ENCODE measurements at places on chromosomes 6 and 20.

GRCh38 chr20:16107172-16107870, 465.9 kb downstream of the KIF16B start:
- no peak for DNase-seq

DNA sequence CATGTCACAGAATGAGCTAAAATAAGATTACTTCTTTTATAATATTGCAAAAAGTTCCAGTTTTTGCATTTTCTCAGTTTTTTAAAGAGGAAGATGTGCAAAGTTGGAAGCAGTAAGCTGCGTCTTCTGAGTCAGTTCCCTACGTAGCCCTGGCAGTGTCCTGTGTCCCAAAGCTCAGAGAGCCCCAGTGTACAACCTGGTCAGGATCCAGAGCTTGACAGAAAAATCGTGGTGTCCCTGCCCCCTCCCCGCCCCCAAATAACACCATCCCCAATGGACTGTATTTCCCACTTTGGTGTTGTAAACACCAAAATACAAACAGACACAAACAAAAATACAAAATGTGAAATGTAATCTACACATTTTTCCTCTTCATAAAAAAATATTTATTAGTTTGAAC, 4.6 kb downstream of the SLC2A4RG start:
- no peak for DNase-seq

DNA sequence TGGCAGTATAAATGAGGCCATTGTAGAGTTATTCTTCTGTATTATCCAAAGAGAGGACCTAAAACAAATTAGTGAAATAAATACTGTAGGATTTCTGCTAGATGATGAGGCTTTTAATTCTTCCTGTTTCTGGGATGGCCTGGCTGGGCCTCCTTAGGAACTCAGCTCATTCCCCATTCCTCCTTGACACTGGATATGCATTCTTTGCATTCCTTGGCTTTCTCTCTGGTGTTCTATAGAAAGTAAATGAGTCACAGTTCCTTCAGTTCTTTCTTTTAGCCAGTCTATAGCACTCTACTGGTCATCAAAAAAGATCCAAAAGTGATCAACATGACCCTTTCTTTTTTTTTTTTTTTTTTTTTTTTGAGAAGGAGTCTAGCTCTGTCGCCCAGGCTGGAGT, 8.6 kb downstream of the OR10C1 start:
- DNase-seq, result no peak

GRCh38 chr6:46000905-46001304, 14.8 kb downstream of the CLIC5 start:
- no peak for DNase-seq

DNA sequence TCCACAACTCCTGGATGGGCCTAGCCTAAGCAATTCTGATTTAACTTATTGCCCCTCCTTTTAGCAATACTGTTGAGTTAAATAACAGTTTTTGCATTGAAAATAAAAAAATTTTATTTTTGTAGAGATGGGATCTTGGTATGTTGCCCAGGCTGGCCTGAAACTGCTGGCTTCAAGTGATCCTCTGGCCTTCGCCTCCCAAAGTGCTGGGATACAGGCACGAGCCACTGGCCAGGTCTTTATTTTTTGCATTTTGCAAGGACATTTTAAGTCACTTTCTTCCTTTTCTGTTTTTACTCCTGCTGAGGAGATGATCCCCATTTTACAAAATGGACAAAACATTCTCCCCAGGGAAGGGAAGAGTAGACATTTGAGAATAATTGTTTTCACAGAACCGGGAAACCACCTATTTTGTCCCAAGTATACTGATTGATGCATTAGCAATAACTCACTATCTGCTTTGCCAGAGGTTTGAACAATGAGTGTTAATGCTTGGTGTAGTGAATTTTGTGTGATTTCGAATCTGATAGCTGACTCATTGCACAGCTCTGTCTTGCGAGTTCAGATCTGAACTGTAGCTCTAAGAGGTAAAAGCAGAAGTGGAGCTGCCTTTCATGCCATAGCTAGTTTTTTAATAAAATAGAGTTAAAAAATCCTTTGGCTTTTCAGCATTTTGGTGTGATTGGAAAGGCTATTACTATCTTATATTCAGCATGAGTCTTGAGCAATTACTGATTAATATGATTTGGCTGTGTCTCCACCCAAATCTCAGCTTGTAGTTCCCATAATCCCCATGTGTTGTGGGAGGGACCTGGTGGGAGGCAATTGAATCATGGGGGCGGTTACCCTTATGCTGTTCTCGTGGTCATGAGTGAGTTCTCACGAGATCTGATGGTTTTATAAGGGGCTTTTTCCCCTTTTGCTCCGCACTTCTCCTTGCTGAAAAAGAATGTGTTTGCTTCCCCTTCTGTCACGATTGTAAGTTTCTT, 20.9 kb downstream of the IGF2R start:
- DNase-seq, result no peak

DNA sequence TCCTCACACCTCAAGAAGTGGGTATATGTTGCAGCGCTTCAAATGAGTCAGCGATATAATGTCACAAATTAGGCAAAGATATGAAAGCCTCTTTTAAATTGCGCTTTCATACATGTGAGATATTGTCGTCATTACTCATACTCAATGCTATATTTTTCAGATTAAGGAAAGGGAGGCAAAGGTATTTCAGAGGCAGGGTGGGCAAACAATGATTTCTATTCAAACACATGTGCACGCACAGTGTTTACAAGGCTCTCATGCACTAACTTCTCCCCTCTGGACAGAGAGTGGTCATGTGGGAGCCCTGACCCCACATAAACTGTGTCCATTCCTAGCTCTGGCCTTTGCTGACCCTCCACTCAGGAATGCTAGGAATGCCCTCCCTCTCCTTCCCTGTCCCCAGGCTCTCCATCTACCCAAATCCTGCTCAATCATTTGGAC, 112.1 kb upstream of the TMEM170B start:
- no peak for DNase-seq

Measured in stimulated activated CD8-positive, alpha-beta memory T cell treated with anti-CD3 and anti-CD28 coated beads, Interleukin-12 subunit alpha, Interleukin-12 subunit beta, amount 100 ng/mL, for 1 hour (primary cell).